ENCODE measurements at places on chromosomes 7 and 10. TPM values are rescaled to one million over a fixed set of nuclear protein-coding genes. Genes with fewer than 3 reads are reported as not detected.

GIMAP6 gene
- not detected for total RNA-seq

DNA sequence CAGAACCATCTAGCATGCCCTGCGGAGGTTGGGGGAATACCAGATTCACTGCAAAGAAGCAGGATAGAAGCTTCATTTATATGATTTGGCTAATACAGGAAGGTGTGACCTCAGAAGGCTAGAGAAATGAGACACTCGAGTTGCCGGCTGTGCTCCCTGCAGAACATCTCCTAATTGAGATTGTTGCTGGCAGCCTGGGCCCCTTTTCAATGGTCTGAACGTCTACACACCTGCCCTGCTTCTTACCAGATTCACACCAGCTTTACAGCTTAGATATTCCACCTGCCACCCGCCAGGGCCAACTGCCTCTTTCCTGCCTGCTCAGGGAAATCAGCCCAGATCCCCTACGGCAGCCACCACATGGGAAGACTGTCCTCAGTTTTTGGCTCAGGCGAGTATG lies 475.3 kb upstream of the AUTS2 start:
- DNase-seq = no peak

PHYHIPL gene
- total RNA-seq = 17.5 TPM

HACD1 gene
- total RNA-seq = 14.6 TPM

GRCh38 chr7:70334871-70335270 lies 736.6 kb downstream of the AUTS2 start:
- no peak for DNase-seq

NPM3 gene
- total RNA-seq = 63.2 TPM

CFAP46 gene
- 4.4 TPM for total RNA-seq

- DNase-seq = no peak
Observed at GRCh38 chr10:70063418-70064098, 10.9 kb downstream of the MACROH2A2 start.

IFIT2 gene
- 0.12 TPM for total RNA-seq

LOXL4 gene
- 1.7 TPM for total RNA-seq

GRCh38 chr10:68957654-68958053 lies 1.7 kb downstream of the DDX21 start:
- no peak for DNase-seq

DNA sequence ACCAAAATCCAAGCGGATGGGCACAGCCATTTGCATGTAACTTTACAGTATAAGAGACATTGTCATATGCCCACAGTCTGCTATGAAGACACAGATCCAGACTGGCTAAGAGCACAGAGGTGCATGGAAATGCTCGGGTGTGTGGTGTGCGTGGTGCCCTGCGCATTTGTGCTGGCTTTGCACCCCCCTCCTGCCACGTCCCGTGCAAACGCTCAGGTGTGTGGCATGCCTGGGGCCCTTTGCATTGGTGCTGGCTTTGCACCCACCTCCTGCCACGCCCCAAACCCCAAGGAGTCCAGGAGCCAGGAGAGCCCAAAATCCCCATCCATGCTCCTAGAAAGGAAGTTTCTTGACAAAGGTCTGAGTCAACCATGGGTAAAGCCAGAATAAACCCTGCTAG lies 306.2 kb downstream of the PTPRN2 start:
- DNase-seq = no peak

DENND2A gene
- total RNA-seq = 29.8 TPM

GRCh38 chr10:133085251-133086125 lies 2.2 kb upstream of the ADGRA1 start:
- no peak for DNase-seq

VPS50 gene
- total RNA-seq = 16.0 TPM

KIF11 gene
- 70.8 TPM for total RNA-seq

DNA sequence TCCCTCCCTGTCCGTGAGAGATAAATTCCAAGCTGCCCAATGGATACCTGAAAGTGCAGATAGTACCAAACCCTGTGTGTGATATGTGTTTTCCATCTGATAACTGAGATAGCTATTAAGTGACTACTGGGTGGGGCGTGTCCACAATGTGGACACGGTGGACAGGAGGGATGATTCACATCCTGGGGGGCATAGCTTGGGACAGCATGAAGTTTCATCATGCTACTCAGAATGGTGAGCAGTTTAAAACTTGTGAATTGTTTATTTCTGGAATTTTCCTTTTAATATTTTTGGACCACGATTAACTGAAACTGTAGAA lies 158.6 kb downstream of the CREB5 start:
- DNase-seq = no peak

CAV1 gene
- 3.7 TPM for total RNA-seq

GRCh38 chr7:33773053-33773452 lies 132.3 kb upstream of the BMPER start:
- no peak for DNase-seq

TRPV5 gene
- total RNA-seq = not detected

- no peak for DNase-seq
Observed at GRCh38 chr10:25177093-25177753, 2.4 kb downstream of the GPR158 start.

Data from neural crest cell (in vitro differentiated cells).